ENCODE measurements at places on chromosomes 5 and 9.
A peak's percentile ranks its signal among the peaks of the same experiment; 100 is the strongest.

DNA sequence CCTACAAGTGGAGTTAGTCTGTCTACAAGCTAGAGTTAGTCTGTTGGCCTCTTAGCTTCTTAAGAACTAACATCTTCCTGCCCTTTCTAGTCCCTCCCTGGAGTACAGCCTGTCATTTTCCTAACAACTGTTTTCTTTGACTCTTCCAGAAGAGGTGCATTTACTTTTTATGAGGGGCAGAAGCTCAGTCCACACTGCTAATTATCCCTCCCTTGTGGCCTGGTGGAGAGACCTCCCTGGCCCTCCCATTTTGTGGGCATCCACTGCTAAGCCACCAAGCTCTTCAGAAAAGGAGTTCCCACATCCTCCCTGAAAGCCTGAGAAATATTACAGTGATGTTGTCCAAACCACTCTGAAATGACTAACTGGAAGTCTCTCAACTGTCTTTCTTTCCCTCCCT, 8.0 kb downstream of the MAP1B start:
- DNase-seq: no peak

DNA sequence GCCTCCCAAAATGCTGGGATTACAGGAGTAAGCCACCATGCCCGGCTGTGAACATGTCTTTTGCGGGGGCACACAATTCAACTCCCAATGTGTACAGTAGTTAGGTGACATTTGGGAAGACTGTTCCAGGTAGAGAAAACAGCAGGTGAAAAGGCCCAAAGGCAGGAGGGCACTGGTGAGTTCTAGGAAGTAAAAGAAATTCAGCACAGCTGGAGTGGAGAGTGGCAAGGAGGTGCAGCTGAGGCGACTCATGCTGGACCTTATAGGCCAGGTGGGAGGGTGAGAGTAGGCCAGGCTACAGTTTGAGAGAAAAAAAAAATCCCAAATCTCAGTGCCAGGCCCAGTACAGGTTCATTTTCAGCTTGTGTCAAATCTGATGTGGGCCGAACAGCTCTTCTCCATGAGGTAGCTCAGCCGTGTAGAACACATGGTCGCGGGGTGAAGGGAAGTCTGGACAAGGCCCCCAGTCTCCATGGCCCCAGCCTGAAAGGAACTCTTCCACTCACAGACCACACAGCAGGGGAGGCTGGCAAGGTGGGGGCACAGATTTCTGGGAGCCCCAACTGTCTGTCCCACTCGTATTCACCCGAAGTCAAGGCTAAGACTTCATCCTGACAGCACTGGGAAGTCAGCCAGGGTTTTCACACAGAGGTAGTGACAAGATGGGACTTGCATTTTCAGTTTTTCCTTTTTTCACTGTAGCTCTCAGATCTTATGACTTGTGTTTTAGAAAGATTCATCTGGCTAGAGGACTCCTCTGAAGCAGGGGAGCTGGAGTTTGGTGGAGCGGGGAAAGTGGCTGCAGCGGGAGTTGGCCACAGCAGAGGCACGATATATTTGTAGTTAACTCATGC, 4.5 kb upstream of the HNRNPAB start:
- DNase-seq: no peak

DNA sequence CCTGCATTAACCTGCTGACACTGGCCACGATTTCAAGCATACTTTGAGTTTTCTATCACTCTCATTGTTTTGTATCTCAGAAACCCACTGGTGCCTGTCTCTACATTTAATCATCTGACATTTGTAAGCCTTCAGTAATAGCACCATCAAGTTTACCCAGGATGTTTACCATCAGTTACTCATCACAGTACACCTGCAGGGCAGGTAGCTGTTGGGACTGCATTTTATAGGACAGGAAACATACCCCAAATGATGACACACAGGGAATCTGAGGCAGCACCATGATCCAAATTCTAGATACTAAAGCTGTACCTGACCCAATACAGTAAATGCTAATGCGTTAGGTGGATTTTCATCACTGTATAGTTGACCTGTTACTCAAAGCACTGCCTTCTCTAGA, 114.2 kb downstream of the FEM1C start:
- DNase-seq: no peak

GRCh38 chr5:73861313-73861988, 235.5 kb downstream of the ARHGEF28 start:
- DNase-seq: no peak

- DNase-seq: no peak
Observed at GRCh38 chr5:119229950-119230349, 125.9 kb upstream of the TNFAIP8 start.

DNA sequence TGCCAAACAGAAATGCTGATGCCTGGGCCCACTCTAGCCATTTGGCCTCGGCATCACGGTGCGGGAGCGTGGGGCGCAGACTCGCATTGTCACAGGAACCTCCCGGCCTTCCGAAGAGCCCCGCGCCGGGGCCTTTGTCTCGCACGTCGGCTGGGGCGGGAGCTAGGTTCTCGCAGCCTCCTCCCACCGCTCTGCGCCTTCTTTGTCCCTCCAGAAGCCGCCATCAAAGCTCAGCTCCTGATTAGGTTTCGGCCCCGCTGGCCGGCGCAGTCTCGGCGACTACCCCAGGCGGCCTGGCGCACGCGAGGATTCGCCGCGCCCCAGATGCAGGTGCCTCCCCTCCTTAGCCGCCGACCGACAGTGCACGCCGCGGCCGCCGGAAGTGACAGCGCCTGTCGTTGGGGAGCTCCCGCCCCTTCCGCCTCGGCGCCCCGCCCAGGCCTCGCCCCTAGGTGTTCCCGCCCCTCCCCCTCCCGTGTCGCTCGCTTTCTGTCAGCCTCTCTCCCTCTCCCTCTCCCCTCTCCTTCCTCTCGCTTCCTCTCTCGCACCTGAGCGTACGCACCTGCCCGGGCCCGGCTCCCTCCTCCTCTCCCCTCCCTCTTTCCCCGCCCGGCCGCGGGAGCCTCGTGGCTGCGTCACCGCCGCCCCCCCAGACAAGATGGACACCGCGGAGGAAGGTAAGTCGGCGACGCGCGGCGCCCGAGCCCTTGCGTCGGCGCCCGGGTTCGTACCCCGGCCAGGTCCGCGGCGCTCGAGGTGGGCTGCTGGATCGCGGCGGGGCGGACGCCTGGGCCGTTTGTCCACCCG, at the start of gene MARCHF6:
MARCHF6 (plus strand) TSS at position 455 of the 807 bp plus-strand sequence; CDS start at position 659, 204 bp downstream.
- DNase-seq: peak; percentile 97

DNA sequence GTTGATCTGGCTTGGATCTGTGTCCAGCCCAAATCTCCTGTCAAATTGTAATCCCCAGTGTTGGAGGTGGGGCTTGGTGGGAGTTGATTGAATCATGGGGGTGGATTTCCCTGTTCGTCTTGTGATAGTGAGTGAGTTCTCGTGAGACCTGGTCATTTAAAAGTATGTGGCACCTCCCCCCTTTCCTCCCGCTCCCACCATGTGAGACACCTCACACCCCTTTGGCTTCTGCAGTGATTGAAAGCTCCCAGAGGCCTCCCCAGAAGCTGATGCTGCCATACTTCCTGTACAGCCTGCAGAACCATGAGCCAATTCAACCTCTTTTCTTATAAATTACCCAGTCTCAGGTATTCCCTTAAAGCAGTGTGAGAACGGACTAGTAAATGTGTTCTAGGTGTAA, 117.3 kb upstream of the PTCH1 start:
- no peak for DNase-seq

All from activated CD4-positive, alpha-beta T cell treated with anti-CD3 and anti-CD28 coated beads, Interleukin-2, amount 50 U/mL, for 1 hour (primary cell).